ENCODE measurements at places on chromosomes 12 and 14. TPM values are rescaled to one million over a fixed set of nuclear protein-coding genes. Genes with fewer than 3 reads are reported as not detected.

The KLRK1 gene
- total RNA-seq: not detected

The COX6A1 gene
- total RNA-seq: 424 TPM

The DTX3 gene
- 17.0 TPM for total RNA-seq

The C3AR1 gene
- total RNA-seq: 0.57 TPM

The OLR1 gene
- total RNA-seq: not detected

The GLIPR1L1 gene
- total RNA-seq: not detected

The SMARCC2 gene
- 123 TPM for total RNA-seq

GRCh38 chr12:6699989-6700645, 498 bp downstream of the PIANP start:
- peak; percentile 45 for DNase-seq

GRCh38 chr14:36874396-36875138, 212.9 kb downstream of the PAX9 start:
- DNase-seq: no peak

GRCh38 chr14:92323916-92324818, 1.2 kb downstream of the SLC24A4 start:
- no peak for DNase-seq

GRCh38 chr14:67199016-67199415, 9.8 kb downstream of the GARIN2 start:
- DNase-seq: no peak

GRCh38 chr12:23585156-23585781, 364.2 kb downstream of the SOX5 start:
- DNase-seq: no peak
